ENCODE measurements at places on chromosomes 2 and 18. TPM values are rescaled to one million over a fixed set of nuclear protein-coding genes. Genes with fewer than 3 reads are reported as not detected.

The ANKRD30B gene
- not detected for total RNA-seq

The RAB17 gene
- total RNA-seq, result 4.5 TPM

The PREPL gene
- total RNA-seq, result 60.3 TPM

The TFCP2L1 gene
- 0.69 TPM for total RNA-seq

The HOXD1 gene
- total RNA-seq, result 1.1 TPM

The ABCA12 gene
- total RNA-seq, result not detected

The IL36RN gene
- total RNA-seq, result not detected

The PLGLB2 gene
- 2.5 TPM for total RNA-seq

The ACMSD gene
- not detected for total RNA-seq

The NAGK gene
- 80.1 TPM for total RNA-seq

The TM4SF20 gene
- not detected for total RNA-seq

The ROCK2 gene
- total RNA-seq, result 119 TPM

GRCh38 chr18:75365254-75365629, 62.3 kb downstream of the SMIM21 start:
- no peak for DNase-seq
- H3K4me3 ChIP-seq, result no peak overlapping the region

DNA sequence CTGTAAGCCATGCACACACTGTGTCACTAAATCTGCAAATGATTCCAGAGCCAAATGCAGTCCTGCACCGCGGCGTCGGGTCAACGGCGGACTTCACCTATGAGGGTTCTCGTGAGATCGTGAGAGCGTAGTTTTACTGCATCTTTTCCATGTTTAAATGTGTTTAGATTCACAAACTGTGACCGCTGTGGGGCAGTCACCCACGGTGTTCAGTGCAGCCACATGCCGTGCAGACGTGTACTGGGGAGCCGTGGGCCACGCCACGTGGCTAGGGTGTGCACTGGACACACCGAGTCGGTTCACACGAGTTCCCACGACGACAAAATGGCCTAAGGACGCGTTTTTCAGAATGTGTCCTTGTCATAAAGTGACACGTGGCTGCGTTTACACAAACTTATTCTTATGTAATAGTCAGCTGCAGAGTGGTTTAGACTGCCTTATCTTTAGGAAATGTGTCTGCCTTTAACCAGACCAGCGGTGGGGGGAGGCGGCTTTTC, 34.1 kb downstream of the NFATC1 start:
- H3K27me3 ChIP-seq, result no peaks in the 10 kb centered on the region
- no peaks in the 10 kb centered on the region for H3K4me1 ChIP-seq
- no peak overlapping the region for H3K27ac ChIP-seq
- H3K36me3 ChIP-seq, result no peaks in the 10 kb centered on the region
- no peak for DNase-seq

- H3K27me3 ChIP-seq, result no peaks in the 10 kb centered on the region
- no peak overlapping the region for H3K4me3 ChIP-seq
- no peak overlapping the region for H3K27ac ChIP-seq
- H3K4me1 ChIP-seq, result no peaks in the 10 kb centered on the region
- no peak for DNase-seq
These were observed 61.0 kb downstream of the CACNB4 start for GRCh38 chr2:152037743-152038435.

DNA sequence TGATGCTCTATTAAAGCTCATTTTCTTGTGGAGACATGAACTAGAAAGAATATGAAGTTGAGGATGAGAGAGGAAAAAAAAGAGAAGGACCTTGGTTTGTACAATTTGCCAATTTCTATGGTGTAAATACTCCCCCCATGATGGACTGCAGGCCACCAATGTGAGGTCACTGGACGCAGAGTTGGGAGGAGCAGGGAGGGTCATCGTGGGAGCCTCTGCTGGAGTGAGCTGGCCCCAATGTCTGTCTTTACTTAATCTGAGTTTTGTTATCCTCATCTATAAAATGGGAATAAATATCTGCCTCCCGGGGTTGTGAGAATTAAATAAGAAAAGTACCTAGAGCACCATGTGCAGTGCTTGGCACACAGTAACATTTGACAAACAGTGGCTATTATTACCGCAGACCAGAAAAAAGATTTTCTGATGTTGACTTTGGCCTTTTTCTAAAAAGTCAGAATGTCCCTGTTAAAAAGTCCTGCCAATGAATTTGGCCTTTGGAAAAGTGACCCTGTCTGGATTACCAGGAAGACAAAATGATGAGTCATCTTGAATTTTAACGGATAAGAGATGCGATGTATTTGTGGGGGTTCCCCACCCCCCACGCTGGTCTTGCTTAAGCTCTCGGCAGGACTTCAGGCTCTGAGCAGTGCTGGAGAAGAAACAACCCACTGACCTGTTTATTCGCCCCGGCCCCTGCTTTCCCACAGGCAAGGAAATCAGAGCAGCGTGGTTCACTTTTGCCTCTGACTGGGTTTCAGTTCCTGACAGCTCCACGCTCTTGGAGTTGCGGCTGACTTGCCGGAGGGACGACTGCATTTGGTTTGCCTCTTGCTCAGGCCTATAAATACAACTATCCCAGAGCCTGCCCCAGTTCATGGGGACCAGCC, 50.3 kb upstream of the FOSL2 start:
- no peak overlapping the region for H3K4me3 ChIP-seq
- peak; percentile 87 for DNase-seq
- H3K27ac ChIP-seq, result peak overlapping the region; percentile 90
- no peaks in the 10 kb centered on the region for H3K27me3 ChIP-seq
- peaks cover 4% of the 10 kb centered on the region for H3K4me1 ChIP-seq

GRCh38 chr2:136255648-136256461, 137.9 kb upstream of the CXCR4 start:
- H3K27me3 ChIP-seq, result no peaks in the 10 kb centered on the region
- H3K27ac ChIP-seq, result no peak overlapping the region
- no peaks in the 10 kb centered on the region for H3K36me3 ChIP-seq
- no peak for DNase-seq
- no peak overlapping the region for H3K4me3 ChIP-seq

DNA sequence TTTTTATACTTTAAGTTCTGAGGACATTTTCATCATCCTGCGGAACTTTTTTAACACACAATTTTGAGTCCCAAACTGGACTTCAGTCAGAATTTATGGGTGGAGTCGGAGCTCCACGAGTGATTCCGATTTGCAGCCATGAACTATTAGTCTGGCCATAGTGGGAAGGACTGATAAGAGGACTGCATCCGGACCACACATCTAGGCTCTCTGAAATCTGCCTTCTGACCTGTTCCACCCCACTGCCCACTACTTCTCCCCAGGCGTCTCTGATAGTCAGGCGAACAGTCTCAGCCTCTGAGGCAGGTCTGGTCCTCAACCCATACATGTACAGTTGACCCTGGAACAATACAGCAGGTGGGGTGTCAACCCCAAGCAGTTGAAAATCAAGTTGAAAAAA, 5.2 kb downstream of the MRPL35 start:
- no peak for DNase-seq
- H3K4me1 ChIP-seq, result no peaks in the 10 kb centered on the region
- H3K27ac ChIP-seq, result no peak overlapping the region
- no peaks in the 10 kb centered on the region for H3K36me3 ChIP-seq
- no peak overlapping the region for H3K4me3 ChIP-seq

GRCh38 chr18:51051105-51051712, 21.2 kb downstream of the SMAD4 start:
- H3K4me3 ChIP-seq, result no peak overlapping the region
- H3K27ac ChIP-seq, result no peak overlapping the region
- H3K36me3 ChIP-seq, result no peaks in the 10 kb centered on the region
- H3K4me1 ChIP-seq, result no peaks in the 10 kb centered on the region

GRCh38 chr2:204022550-204022949, 86.0 kb downstream of the ICOS start:
- H3K4me1 ChIP-seq, result peaks cover 3% of the 10 kb centered on the region
- no peaks in the 10 kb centered on the region for H3K27me3 ChIP-seq
- H3K36me3 ChIP-seq, result no peaks in the 10 kb centered on the region

GRCh38 chr18:6449213-6449612, 34.5 kb upstream of the L3MBTL4 start:
- H3K36me3 ChIP-seq, result no peaks in the 10 kb centered on the region
- no peak for DNase-seq
- H3K4me3 ChIP-seq, result no peak overlapping the region
- H3K4me1 ChIP-seq, result no peaks in the 10 kb centered on the region
- no peak overlapping the region for H3K27ac ChIP-seq
- no peaks in the 10 kb centered on the region for H3K27me3 ChIP-seq

DNA sequence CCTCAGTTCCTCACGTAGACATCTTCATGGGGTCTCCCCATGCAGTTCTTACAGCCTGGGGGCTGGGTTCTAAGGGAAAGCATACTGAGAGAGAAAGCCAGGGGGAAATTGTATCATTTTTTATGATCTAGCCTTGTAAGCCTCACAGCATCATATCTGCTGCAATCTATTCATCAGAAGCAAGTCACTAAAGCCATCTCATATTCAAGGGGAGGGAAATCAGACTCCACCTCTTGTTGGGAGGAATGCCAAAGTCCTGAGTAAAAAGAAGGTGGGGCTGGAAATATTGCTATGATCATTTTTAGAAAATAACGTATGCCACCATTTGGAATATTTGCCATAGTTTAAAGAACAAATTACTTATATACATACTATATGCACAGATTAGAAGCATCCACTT, 304.6 kb downstream of the TXNL1 start:
- no peak overlapping the region for H3K27ac ChIP-seq
- DNase-seq, result no peak
- no peaks in the 10 kb centered on the region for H3K36me3 ChIP-seq
- no peaks in the 10 kb centered on the region for H3K27me3 ChIP-seq
- H3K4me3 ChIP-seq, result no peak overlapping the region

DNA sequence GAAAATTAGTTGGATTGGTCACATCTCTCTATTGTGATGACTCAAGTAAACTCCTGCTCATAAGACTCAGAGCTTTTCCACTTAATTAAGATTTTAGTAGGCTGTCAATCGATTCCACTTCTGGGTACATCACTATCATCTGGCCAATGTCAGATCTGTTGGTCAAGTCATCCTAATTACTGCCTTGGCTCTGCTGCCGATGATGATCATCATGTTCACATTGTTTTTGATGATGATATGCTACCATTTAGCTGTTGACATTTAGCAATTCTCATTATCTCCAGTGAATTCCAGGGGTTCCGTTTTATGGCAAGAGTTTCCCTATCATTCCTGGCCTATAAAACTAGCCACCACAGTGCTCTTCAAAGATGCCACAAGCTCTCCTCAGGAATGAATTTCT, 253.4 kb downstream of the IKZF2 start:
- no peaks in the 10 kb centered on the region for H3K4me1 ChIP-seq
- no peak for DNase-seq
- no peaks in the 10 kb centered on the region for H3K27me3 ChIP-seq
- no peak overlapping the region for H3K4me3 ChIP-seq

GRCh38 chr2:33859176-33859575, 260.1 kb upstream of the FAM98A start:
- DNase-seq, result no peak
- no peaks in the 10 kb centered on the region for H3K27me3 ChIP-seq
- no peaks in the 10 kb centered on the region for H3K36me3 ChIP-seq
- H3K4me3 ChIP-seq, result no peak overlapping the region
- H3K4me1 ChIP-seq, result no peaks in the 10 kb centered on the region

DNA sequence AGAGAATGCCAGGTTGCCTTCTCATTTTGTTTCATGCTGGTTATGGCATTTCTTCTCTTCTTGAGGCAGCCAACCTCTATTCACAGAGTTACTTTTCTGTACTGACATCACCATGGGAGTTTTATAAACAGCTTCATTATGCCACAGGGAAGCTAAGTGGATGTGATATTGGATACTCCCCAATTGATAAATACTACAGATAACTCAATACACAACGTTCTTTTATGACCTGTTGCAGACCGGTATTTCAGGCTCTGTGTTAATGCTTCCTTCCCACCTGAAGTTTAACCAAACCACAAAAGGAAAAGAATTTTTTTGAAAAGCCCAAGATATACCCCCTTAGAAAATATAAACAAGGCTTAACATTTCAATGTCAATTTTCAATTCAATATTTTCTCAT, 258.3 kb upstream of the SOX11 start:
- H3K4me3 ChIP-seq, result no peak overlapping the region
- DNase-seq, result no peak
- H3K27ac ChIP-seq, result no peak overlapping the region
- no peaks in the 10 kb centered on the region for H3K4me1 ChIP-seq
- H3K27me3 ChIP-seq, result no peaks in the 10 kb centered on the region
- H3K36me3 ChIP-seq, result no peaks in the 10 kb centered on the region

GRCh38 chr18:61448316-61448715, 115.1 kb downstream of the CDH20 start:
- H3K4me1 ChIP-seq, result no peaks in the 10 kb centered on the region
- no peaks in the 10 kb centered on the region for H3K36me3 ChIP-seq
- H3K27ac ChIP-seq, result no peak overlapping the region
- H3K27me3 ChIP-seq, result no peaks in the 10 kb centered on the region
- no peak for DNase-seq

DNA sequence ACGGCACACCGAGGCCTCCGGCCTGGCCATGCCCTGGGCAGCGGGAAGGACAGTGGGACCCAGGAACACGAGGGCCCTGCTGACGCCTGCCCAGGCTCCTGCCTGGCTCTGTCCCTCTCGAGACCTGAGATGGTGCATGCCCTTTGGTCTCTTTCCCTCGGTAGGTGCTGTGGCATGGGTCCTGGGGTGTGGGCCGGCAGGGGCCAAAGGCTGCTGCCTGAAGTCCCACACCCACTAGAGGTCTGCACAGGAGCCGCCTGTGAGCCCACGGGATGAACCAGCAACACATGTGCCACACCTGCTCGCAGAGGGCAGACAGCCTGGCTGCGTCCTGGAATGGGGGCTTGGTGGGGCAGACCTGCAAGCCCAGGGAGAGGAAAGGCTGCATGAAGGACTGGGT, 73.3 kb downstream of the NDUFA10 start:
- H3K4me1 ChIP-seq, result no peaks in the 10 kb centered on the region
- no peaks in the 10 kb centered on the region for H3K27me3 ChIP-seq
- peak; percentile 57 for DNase-seq
- no peak overlapping the region for H3K4me3 ChIP-seq
- no peak overlapping the region for H3K27ac ChIP-seq

DNA sequence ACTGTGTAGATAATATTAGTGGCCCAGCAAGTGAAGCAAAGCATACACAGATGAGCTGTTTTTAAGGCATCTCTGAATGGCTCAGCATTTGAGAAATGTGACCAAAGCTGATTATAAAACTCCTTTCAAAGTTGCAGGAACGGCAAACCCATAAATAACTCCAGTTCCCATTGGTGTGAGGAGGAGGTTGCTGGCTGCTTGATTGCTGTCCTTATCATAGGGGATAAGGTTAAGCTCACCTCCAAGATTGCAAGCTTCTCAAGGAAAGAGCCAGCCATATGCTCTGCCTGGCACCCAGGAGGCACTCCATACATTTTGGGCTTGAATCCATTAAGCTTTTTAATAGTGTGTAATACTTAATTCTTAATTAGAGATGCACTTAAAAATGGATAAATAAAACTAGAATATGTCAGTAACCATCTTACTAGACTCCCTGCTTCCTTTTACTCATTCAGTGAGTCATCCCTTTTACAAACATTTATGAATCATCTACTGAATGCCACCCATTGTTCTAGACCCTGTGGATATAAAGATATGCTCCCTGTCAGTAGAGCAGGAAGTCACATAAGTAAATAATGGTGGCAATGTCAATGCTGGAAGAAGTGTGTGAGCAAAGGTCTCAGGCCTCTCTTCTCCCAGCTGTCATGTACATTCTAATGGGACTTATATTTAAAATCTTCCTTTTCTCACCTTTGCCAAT, 99.3 kb downstream of the SPATS2L start:
- no peaks in the 10 kb centered on the region for H3K36me3 ChIP-seq
- H3K27ac ChIP-seq, result peak overlapping the region; percentile 6
- peaks cover 2% of the 10 kb centered on the region for H3K4me1 ChIP-seq

GRCh38 chr2:169736902-169737301, 3.3 kb downstream of the KLHL23 start:
- no peak for DNase-seq
- no peaks in the 10 kb centered on the region for H3K27me3 ChIP-seq
- no peaks in the 10 kb centered on the region for H3K4me1 ChIP-seq
- no peaks in the 10 kb centered on the region for H3K36me3 ChIP-seq

- no peaks in the 10 kb centered on the region for H3K4me1 ChIP-seq
- peak; percentile 15 for DNase-seq
- no peak overlapping the region for H3K4me3 ChIP-seq
- H3K27ac ChIP-seq, result no peak overlapping the region
These were observed 36.1 kb downstream of the MROH2A start for GRCh38 chr2:233814056-233814835.

All from aorta (tissue), 5 donors.